ENCODE measurements at places on chromosomes 2 and 18. TPM values are rescaled to one million over a fixed set of nuclear protein-coding genes. Genes with fewer than 3 reads are reported as not detected.

- peaks cover 35% of the 10 kb centered on the region for H3K27me3 ChIP-seq
- H3K27ac ChIP-seq = no peak overlapping the region
- H3K4me3 ChIP-seq = peak overlapping the region; percentile 39
- peak; percentile 57 for DNase-seq
- no peaks in the 10 kb centered on the region for H3K4me1 ChIP-seq
Observed at GRCh38 chr2:230828272-230828961, 36.3 kb upstream of the ITM2C start.

The PPP4R1 gene
- 79.4 TPM for total RNA-seq

The ARHGAP28 gene
- total RNA-seq = 26.3 TPM

- no peak overlapping the region for H3K4me3 ChIP-seq
- peak overlapping the region; percentile 26 for H3K27ac ChIP-seq
- H3K27me3 ChIP-seq = no peaks in the 10 kb centered on the region
Observed at GRCh38 chr2:188517549-188518215, 226.0 kb downstream of the GULP1 start.

The NPHP1 gene
- not detected for total RNA-seq

GRCh38 chr2:142915502-142915901 lies 38.0 kb downstream of the KYNU start:
- no peak overlapping the region for H3K27ac ChIP-seq
- no peaks in the 10 kb centered on the region for H3K27me3 ChIP-seq
- DNase-seq = no peak
- H3K4me1 ChIP-seq = no peaks in the 10 kb centered on the region

- H3K4me3 ChIP-seq = no peak overlapping the region
- no peak overlapping the region for H3K27ac ChIP-seq
- peaks cover 12% of the 10 kb centered on the region for H3K4me1 ChIP-seq
Observed at GRCh38 chr18:45978084-45978483, 11.0 kb upstream of the EPG5 start.

The AKAIN1 gene
- not detected for total RNA-seq

Data from transverse colon (tissue), 4 donors.